Memory B cell (primary cell): ENCODE measurements at places on chromosomes 12 and 14.

DNA sequence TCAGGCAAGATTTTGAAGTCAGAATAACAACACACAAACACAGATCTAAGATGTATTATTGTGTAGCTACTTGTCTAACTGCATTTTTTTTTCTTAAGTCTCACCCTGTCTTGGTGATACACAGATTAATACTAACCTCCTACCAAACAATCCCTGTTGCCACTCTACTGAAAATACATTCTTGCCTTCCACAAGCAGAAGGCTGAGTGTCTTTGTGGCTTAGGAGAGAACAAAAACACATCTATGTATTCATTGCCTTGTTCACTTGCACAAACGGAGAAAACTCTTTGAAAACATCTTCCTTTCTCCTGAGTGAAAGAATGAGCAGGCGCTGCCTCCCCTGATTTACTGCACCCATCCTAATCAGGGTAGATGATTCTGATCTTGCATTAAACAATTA is 642.2 kb downstream of the DIO2 start:
- DNase-seq = no peak

GRCh38 chr12:42576374-42576773 is 13.2 kb downstream of the PRICKLE1 start:
- no peak for DNase-seq

GRCh38 chr12:39616251-39616650 is 3.4 kb downstream of the ABCD2 start:
- DNase-seq = no peak

- DNase-seq = no peak
Observed at GRCh38 chr14:74423246-74423645, 2.8 kb downstream of the SYNDIG1L start.

GRCh38 chr14:75205591-75205990 is 29.2 kb upstream of the TMED10 start:
- DNase-seq = no peak

DNA sequence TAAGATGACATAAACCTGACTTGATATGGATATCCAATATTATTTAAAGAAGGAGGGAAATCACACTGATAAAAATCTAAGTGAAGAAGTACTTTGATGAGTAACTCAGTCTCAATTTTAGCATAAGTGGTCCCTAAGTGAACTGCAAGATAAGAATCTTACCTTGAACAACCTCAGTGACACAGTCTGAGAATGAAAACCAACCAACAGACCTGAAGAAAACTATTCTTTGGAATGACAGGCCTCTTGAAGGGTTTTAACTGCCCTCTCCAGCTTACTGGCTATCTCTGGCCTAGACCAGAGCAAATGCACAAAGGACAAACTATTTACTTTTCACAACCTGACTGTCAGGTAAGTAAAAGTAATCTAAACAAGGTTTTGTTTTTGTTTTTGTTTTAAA is 44.7 kb downstream of the CPM start:
- DNase-seq = no peak

- peak; percentile 39 for DNase-seq
Observed at GRCh38 chr14:67532998-67533753, at the start of gene PLEKHH1. Gene PLEKHH1, plus strand, starts transcription at chr14:67533290. Its CDS starts 8,578 bp downstream, at chr14:67541868.

DNA sequence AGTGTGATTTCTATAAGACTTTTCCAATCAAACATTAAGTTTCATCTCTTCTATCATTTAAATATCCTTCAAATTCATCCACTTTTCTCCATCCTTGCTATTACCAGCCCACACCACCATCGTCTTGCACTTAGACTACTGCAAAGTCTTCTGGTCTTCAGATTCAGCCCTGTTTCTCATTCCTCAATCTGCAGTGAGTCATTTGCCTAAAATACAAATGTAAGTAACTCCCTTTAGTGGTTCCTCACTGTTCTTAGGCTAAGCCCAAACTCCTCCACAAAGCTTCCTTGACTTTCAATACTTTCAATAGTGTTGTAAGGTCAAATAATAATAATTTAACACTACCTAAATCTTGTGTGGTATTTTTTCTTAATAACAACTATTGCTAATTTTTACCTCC is 83.3 kb downstream of the PLEKHG7 start:
- no peak for DNase-seq

DNA sequence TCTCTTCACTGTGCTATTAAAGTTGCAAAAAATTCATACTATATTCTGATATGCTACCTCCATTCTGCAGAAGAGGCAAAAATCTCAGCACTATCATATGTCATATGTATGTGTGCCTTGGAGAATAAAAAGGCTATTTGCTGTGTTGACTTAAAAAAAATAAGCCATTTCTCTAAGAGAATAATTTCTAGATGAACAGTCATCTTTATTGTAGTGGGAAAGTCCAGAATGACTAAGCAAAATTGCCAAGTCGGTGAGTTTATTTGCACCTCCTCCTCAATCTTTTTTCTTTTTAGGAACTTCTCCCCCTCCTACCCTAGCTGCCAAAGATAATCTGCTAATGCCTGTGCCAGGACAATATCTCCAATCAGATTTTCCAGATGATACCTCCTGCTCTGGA is 353.8 kb upstream of the FAR2 start:
- DNase-seq = no peak

- DNase-seq = no peak
Observed at GRCh38 chr14:64719601-64720000, 15.4 kb downstream of the PLEKHG3 start.

GRCh38 chr14:95264271-95264973 is 55.3 kb downstream of the CLMN start:
- DNase-seq = no peak

GRCh38 chr12:27545665-27546064 is 21.7 kb downstream of the PPFIBP1 start:
- DNase-seq = no peak

GRCh38 chr12:59407799-59408198 is 188.0 kb upstream of the SLC16A7 start:
- DNase-seq = no peak

GRCh38 chr12:85422762-85423161 is 142.7 kb downstream of the ALX1 start:
- DNase-seq = no peak

DNA sequence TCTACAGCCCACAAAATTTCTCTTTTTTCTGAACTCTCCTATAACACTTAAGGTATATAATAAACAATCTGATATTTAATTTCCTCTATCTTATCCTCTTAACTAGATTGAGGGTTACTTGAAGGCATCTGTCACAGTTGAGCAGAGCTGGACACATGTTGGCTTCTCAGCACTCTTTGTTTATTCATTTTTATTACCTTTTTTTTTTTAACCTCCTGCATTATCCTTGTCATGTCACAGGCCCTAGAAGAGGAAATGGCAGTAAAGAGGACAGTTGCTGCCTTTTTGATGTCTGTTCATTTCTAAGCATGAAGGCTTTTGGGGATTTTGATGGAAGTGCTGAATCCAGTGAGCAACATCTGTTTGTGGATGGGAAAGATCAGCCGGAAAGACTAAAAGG is 32.5 kb upstream of the EVL start:
- no peak for DNase-seq

DNA sequence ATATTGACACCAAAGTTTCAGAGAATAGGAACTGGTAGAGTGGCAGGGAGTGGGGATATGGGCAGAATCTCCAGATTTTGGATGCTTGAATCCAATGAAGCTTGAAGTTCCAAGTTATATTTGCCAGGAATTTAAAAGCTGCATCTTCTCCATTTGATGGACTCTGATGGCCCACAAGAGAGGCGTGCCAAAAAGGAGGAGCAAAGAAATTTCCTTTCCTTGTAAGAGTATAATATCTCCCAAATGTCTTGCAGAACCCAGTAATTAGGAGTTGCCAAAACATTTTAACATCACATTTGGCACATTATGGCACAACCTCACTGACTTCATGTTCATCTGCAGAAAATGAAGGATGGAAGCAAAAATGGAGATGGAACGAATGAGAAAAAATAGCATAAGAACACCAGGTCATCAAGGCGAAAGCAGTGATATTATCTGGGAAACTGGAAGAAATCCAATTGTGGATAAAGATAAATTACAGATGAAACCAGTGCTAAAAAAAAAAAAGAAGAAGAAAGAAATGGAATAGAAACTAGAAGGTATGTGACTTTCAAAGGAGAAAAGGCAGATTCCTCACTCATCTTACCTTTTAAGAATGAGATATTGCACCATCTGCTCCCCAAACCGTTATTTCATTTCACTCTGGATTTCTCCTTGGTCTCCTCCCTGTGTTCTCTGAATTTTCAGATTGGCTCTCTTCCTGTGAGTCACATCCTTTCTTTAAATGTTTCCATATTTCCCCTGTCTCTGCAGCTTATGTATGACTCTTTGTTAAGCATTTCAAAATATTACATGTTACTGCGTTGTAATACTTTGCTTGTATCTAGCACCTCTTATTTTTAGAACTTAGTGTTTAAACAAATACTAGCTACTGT is 13.5 kb upstream of the FLRT2 start:
- DNase-seq = no peak

- DNase-seq = no peak
Observed at GRCh38 chr14:92898566-92899131, 24.3 kb upstream of the CHGA start.

DNA sequence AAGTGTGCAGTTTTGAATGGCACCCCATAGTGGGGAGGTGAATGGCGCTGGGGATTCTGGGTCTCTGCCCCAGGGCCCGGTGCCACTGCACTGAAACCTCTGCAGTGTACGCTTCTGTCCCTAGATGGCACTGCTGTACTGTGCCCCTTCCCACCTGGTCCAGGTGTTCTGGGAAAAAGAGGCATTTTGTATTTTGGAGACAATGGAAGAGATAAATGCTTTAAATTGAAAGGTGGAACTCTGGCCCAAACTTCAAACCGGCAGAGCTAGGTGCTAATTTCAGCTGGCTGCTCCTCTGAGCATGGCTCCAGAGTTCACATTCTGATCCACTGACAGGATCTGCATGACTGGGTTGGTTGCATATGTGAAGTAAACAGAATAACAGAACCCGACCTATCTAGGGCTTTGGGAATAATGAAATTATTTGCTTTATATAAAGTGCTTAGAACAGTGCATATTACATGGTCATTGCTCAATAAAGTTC is 52.2 kb downstream of the KRT80 start:
- no peak for DNase-seq
